ENCODE measurements at places on chromosomes 11 and 22.

DNA sequence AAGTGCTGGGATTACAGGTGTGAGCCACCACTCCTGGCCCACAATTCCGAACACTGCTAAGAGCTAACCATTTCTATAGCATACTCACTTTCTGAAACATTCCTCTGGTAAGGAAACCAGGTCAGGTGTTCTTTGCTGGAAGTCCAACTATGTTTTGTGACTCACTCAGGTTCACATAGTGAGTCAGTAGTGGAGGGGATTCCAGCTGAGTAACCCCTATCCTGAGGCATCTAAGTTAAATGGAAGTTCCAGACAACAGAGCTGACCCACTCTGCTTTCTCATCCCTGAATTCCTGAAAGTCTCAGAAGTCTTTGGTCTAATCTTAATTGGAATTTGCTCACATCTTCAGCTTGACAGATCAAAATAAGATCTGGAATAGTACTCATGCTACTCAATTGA, 3.0 kb upstream of the CHRNA10 start:
- peak; percentile 31 for DNase-seq

- DNase-seq: no peak
Observed at GRCh38 chr22:31241200-31241599, 29.1 kb downstream of the LIMK2 start.

- no peak for DNase-seq
Observed at GRCh38 chr11:64153812-64154211, 12.1 kb downstream of the MACROD1 start.

DNA sequence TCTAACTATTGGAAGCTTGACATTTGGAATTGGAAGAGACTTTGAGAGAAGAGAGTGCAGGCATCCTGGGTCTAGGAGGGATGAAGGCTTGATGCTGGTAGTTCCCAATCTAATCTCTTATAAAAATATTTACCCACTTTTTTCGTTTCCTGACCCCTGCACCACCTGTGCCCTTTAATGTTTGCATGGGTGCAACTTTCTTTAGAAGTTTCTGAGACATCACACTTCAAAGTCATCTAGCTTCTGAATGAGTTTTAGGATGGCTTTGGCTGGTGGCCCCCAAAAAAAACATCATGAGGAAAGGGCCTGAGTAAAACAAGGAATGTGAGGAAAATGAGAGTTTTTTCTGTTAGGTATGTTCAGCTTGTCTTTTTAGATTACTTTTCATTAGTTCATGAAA, 1.1 kb downstream of the POLD3 start:
- no peak for DNase-seq

DNA sequence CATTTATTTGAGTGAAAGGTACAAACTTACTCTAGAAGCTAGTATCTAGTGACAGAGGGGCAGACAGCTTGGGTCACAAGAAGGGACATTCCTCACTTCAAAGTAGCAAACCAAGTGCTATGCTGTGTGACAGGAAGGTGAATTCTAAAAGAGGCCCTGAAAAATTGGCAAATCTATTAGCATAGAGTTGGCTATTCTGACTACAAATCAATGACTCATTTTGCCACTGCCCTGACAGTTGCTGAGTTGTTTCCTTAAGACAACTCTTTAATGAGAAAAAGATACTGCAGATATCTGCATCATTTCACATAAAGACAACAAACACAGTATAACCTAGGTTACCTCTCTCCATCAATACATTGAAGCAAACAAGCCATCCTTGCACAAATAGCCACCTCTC, 524.0 kb upstream of the LRRC4C start:
- no peak for DNase-seq

GRCh38 chr22:43849731-43850130, 12.6 kb downstream of the SULT4A1 start:
- no peak for DNase-seq

DNA sequence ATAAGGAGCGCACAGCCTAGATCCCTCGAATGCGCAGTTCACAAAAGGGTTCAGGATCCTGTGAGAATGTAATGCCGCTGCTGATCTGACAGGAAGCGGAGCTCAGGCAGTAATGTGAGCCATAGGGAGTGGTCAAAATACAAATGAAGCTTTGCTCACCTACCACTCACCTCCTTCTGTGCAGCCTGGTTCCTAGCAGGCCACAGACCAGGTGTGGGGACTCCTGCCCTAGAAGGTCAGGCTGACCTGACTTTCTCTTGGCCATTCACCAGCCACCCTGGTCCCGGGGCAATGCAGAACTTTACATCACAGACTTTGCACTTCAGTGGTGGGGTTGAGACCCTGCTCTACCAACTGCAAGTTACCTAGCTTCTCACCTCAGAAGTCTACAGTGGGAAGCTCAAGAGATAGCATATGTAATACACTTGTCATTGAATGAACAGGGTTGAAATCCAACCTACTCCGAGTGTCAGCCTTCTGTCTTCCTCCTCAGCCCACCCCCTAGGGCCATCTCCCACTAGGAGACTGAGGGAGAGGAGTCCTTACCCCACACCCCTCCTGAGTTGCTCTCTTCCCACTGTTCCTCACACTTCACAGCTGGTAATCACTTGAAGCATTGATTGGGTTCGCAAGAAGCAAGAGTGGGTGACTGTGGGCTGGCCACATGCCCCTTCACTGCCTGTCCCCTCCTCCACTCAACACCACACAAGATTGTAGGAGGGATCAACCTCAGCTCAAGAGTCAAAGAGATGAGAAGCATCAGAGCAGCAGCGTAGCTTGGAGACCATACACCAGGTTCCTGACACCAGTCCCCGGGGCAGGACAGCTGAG, 2.0 kb upstream of the KCNJ1 start:
- DNase-seq: no peak
